ENCODE measurements at places on chromosomes 2 and 18. TPM values are rescaled to one million over a fixed set of nuclear protein-coding genes. Genes with fewer than 3 reads are reported as not detected.

DNA sequence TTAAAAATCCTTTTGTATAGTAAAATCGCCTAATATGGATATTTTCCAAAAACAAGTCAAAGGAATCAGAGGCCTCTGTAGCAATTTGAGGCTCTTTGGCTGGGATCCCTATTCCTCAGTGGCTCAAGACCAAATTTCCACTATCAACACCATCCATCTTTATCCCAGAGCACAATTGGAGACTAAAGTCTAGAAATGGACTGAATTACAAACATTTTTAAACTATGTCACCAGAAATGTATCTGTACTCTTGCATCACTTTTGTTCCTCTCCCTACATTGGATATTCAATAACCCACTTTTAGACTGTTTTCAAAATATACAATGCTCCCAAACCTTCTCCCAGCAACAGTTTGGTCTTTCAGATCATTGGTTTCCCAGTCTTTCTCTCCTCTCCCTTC, 140.4 kb upstream of the KLHL29 start:
- no peak for DNase-seq

UBXN2A gene
- total RNA-seq, result 33.6 TPM

DNA sequence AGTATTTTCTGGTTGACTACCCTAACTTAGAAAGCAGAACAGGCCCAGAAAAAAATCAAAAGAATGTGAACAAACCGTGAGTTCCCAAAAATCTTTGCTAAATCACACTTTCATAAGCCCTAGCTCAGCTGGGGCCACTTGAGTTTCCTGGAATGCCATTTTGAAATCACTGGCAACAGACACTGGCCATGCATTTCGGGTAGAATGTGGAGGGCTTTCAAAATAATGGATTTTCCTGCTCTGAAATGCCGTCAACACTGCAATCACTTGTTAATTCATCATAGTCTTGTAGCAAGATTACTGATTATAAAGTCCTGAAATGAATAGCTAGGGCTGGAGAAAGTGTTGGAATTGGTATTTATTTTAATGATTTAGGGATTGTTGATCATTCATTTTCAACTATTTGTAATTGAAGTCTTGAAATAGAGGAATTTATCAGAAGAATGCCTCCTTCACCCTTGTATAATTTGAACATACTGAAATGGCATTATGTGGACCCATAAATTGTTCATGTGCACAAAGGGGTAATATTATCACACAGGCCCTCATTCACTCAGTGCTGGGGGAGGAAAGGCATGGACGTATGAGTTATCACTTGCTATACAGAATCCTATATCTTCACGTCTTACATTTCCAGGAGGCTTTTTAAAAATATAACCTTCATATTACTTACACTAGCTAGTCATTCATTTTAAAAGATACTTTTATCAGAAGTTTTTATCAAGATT, 134.8 kb downstream of the DTNA start:
- DNase-seq, result no peak

DNA sequence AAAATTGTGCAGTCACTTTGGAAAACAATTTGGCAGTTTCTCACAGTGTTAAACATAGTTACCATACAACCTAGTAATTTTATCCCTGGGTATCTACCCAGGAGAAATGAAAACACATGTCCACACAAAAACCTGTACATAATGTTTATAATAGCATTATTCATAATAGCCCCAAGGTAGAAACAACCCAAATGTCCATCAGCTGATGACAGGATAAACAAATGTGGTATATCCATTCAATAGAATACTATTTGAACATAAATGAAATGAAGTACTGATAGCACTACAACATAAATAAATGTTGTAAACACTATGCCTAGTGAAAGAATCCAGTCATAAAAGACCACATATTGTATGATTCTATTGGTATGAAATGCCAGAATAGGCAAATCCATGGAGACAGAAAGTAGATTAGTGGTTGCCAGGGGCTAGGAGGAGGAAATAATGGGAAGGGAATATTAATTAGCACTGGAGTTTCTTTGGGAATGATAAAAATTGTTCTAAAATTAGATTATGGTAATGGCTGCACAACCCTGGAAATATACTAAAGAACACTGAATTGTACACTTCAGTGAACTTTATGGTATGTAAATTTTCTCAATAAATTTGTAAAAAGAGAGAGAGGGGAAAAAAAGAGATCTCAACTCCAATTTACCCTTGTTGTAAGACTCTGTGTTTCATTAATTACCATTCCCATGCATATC, 20.8 kb upstream of the VIT start:
- DNase-seq, result no peak

TMEM37 gene
- total RNA-seq, result 1.1 TPM

GRCh38 chr2:67036444-67036843, 360.7 kb upstream of the ETAA1 start:
- DNase-seq, result no peak

CFAP221 gene
- total RNA-seq, result 0.95 TPM

DNA sequence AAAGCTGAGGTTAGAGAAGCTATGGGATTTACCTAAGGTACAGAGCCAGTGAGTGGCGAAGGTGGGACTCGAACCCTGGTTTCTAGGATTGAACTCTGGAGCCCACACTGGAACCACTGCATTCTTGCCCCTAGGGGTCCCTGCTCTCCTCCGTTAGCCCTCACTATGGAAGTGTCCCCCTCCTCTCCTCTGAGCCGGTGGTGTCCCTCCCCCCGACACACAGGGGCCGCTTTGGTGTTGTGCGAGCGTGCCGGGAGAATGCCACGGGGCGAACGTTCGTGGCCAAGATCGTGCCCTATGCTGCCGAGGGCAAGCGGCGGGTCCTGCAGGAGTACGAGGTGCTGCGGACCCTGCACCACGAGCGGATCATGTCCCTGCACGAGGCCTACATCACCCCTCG, 8.5 kb upstream of the GMPPA start:
- no peak for DNase-seq

DNA sequence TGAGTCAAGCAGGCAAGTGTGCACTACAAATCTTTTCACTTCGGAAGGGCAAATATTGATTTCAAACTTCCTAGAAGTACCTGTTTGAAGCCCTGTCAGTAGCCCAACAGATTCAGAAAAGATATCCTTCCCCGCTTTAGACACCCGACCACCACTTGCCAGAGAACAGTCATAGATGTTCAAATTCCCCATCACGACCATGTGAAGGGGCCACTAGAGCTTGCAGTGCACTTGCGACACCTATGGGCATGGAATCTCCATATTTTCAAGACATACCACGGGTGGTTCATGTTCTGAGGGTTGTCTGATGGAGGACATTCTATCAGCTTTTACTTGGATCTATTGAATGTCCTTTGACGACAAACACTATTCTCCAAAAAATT, 23.8 kb downstream of the GNLY start:
- no peak for DNase-seq

DNA sequence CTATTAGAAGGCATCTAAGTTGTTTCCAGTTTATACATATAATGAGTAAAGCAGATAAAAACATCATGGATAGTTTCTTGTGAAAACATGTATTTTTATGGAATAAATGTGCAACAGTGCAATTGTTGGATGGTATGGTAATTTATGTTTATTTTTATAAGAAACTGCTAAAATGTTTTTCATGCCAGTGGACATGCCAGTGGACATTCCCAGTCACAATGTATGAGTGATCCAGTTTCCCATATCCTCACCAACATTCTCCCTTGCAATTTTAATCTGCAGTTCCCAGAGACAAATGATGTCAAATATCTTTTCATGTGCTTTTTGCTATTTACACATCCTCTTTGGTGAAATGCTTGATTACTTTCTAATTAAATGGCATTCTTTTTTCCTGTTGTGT, 818.6 kb downstream of the SUCLG1 start:
- DNase-seq, result no peak

- no peak for DNase-seq
Observed at GRCh38 chr2:235498541-235498940, 4.7 kb downstream of the AGAP1 start.

GRCh38 chr18:29436459-29436858, 1259.5 kb upstream of the CDH2 start:
- DNase-seq, result no peak

GRCh38 chr2:112047537-112048235, 7.4 kb upstream of the TMEM87B start:
- DNase-seq, result no peak

SALL3 gene
- 2.2 TPM for total RNA-seq

C1GALT1C1L gene
- total RNA-seq, result 2.2 TPM

- DNase-seq, result no peak
Observed at GRCh38 chr18:42233908-42234307, 278.9 kb downstream of the PIK3C3 start.

DNA sequence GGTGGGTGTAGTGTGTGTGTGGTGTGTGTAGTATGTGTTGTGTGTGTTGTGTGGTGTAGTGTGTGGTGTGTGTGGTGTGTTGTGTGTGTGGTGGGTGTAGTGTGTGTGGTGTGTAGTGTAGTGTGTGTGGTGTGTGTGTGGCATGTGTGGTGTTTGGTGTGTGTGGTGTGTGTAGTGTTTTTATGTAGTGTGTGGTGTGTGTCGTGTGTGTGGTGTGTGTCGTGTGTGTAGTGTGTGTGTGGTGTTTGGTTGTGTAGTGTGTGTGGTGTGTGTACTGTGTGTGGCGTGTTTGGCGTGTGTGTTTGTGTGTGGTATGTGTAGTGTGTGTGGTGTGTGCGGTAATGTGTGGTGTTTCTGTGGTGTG, 4.7 kb upstream of the RTP5 start:
- no peak for DNase-seq

DNA sequence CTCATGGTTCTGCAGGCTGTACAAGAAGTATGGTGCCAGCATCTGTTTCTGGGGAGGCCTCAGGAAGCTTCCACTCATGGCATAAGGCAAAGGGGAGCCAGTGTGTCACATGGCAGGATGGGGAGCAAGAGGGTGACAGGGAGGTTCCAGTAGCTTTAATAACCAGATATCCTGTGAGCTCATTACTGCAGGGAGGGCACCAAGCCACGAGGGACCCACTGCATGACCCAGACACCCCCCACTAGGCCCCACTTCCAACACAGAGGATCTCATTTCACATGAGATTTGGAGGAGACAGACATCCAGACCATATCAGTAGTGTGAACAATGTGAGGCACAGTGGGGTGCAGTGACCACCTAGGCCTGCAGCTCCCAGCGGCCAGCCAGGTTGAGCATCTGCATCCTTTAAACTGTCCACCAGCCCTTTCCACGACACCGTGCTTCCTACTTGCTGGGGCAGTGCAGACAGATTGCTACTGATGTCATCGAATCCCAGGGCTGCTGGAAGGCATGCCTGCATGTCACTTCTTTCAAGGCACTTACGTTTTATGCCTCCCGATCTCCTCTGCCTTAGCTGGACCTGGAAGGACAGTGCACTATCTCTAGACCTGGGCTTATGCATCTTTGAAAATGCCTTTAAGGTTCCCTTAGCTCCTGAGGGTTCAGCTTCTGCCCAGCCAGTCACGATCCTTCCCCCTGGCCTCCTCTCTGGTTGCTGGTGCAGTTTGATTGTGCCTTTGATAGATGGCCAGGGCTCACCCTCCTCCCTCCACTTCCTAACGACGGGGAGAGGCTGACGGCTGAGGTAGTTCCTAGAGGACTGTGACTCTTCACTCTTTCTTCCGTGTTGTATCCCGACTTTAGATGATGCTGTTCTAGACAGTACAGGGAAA, 174.3 kb downstream of the FAM210A start:
- DNase-seq, result no peak

- no peak for DNase-seq
Observed at GRCh38 chr2:29841386-29842004, 79.9 kb downstream of the ALK start.

KLHL41 gene
- total RNA-seq, result 88.7 TPM

GRCh38 chr2:218186355-218186766, 19.6 kb upstream of the CXCR1 start:
- DNase-seq, result no peak

ACTR3 gene
- total RNA-seq, result 151 TPM

CRACDL gene
- 2.4 TPM for total RNA-seq

DNA sequence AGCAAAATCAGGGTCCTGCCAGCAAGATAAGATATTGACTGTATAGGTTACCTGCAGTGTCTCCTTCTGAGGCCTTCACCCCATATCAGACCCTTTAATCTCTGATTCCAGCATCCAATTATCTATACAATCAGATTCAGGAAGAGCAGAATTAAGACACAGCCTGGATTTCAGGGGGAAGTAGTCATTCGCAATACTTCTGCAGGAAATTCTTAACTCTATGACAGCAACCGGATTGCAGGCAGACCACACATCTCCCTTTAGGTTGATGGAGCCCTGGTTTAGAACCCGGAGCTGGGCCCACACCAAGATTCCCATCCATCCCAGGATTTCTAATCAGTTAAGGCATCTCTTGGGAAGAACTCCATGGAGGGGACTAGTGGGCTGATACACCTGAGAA, 9.5 kb downstream of the ARL4C start:
- DNase-seq, result no peak

- DNase-seq, result no peak
Observed at GRCh38 chr2:206241736-206242135, 32.7 kb upstream of the ZDBF2 start.

DNA sequence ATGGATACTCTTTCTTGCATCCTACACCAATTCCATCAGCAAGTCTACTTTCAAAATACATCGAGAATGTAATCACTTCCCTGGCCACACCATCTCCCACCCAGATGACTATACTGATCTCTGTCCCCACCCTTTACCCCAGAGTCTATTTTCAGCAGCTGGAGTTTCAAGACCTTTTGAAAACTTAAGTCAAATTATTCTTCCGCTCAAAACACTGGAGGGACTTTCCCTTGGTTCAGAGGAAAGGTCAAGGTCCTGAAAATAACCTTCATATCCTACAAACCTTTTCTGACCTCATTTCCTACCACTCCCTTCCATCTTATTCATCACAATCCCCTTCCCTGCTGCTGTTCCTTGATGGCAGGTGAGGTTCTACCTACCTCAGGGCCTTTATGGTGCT, 58.8 kb upstream of the LYPD6 start:
- DNase-seq, result no peak

- DNase-seq, result no peak
Observed at GRCh38 chr2:65417509-65418085, 14.8 kb downstream of the SPRED2 start.

DNA sequence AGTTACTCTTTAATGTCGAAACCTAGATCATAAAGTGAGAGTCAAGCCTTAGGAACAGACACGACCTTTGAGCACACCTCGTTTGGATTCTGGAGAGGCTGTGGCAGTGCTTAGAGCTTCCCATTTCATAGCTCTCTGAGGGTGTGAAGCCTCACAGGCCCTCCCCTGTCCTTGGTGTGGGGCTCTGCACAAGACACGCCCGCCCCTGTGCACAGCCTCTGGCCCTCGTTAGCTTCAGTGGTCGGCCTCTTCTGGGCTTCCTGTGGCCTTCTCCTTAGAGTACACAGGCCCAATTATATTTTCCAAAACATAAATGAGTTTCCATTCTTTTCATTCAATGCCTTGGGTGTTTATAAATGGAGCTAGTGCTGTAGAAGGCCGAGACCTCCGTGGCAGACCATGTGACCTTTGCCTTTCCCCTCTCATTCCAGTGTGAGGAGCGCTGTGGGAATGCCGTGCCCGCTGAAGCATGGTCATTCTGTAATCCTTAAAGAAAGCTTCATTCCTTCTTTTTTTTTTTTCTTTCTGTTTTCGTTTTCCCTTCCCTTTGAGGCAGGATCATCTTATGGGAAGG, 208.6 kb downstream of the DCDC2C start:
- no peak for DNase-seq

GRCh38 chr2:55302241-55302640, 33.2 kb upstream of the MTIF2 start:
- DNase-seq, result no peak

GRCh38 chr2:71846669-71847291, 300.9 kb downstream of the CYP26B1 start:
- DNase-seq, result no peak

ANAPC1 gene
- 71.1 TPM for total RNA-seq

- DNase-seq, result no peak
Observed at GRCh38 chr2:180787330-180787729, 193.1 kb upstream of the UBE2E3 start.
